ENCODE measurements at places on chromosomes 1 and 21.

- DNase-seq: peak; percentile 3
These were observed 98.3 kb downstream of the PIGK start for GRCh38 chr1:77120950-77121349.

- peak; percentile 77 for DNase-seq
These were observed 992 bp downstream of the TENT5C start for GRCh38 chr1:117606649-117607430.

DNA sequence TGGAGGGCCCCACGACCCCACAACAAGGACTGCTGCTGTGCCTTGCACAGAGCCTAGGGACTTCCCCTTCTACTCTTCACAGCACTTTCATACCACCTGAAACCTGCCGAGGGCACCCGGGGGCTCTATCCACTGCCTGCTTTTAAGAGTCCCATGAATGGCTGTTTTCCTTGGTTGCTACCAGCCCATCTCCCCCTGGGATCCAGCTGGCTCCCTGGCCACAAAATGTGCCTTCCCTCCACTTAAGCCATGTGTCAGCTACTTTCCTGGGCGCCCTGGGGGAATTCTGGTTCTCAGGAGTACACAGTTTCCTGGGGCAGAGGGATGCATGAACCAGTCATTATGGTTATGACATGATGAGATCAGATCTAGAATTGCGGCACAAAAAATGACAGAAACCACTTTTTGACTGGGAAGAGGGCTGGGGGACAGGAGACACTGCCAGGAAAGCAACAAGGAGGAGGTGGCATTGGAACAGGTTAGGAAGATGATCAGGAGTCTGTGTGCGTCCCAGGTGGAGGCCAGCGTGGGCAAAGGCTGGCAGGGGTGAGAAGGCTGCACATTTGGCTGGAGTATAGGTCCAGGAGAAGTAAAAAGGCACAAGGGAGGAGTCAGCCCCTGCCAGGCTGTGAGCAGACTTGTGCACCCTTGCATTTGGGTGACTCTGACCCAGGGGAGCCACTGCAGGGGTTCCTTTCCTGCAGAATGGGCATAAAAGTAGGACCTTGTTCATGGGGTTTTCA, 3.2 kb upstream of the TNFRSF8 start:
- DNase-seq: no peak

DNA sequence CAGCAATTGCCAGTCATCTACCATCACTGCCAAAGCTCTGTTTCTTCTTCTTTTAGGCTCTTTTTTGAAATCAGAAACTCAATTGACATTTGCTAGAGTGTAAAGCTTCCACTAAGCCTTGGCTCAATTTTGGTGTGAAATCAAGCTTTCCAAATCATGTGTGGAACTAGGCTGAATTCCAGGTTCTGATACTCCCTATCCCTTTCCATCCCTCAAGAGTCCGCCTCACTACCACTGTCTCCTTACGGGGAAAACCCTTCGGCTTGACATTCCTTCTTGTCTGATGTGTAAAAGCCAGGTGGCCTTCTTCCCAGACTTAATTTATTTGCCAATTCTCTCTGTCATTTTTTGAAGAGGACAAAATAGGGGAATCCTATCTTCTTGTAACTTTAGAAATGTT, 47.2 kb upstream of the PRMT6 start:
- DNase-seq: no peak

DNA sequence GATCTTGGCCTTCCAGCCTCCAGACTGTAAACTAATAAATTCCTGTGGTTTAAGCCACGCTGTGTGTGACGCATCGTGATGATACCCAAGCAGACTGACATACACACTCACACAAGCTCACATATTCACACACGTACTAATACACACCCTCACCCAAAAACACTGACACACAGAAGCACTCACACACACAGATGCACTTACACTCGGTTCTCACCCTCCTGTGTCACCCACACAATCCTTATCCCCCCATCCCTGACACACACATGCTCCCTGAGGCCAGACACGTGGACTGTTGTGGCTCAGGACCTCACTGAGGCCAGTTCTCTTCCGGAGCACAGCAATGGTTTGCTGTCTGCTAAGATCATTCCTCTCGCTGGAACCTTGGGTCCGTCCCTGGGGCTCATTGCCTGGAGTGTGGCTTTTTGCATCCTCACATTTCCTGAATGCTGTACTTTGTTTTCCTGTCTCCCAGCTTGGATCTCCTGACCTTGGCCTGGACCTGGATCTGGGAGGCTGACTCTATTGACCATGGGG, 76.9 kb upstream of the LYST start:
- DNase-seq: no peak

- peak; percentile 55 for DNase-seq
These were observed 61.1 kb downstream of the TOMM20 start for GRCh38 chr1:235067396-235068157.

DNA sequence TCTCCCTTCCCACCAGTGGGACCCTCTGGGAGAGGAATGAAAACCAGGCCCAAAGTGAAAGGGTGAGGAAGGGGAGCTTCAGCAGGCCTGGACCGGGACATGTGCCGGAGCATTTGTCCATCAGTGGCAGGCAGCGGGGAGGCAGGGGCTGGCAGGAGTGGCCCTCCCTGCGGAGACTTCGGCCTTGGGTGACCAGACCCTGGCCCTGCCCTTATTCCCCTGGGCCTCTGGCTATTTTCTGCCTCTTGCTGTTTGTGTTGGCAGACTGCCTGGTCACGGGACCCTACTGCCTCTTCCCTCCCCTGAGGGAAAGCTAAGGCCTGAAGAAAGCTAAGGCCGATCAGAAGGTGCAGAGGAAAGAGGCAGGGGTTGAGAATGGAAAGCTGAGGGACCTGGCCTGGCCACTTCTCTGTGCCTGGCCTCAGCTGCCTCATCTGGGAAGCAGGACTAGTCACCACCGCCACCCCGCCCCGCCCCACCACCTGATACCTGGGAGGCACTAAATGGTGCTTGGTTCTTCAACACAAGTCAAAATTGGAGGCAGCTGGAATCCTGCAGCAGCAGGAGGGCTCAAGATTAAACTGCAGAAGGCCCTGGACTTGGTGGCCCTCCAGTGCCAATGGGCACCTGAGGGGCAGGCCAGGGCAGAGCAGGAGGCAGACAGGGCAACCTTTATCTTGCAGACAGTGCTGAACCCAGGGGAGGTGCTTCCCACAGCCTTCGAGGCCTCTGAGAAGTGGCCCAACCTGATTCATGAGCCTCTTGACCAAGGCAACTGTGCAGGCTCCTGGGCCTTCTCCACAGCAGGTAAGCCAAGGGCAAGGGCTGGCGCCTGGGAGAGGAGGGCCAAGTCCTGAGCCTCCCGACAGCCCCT, 7.9 kb downstream of the TINAGL1 start:
- DNase-seq: peak; percentile 33

DNA sequence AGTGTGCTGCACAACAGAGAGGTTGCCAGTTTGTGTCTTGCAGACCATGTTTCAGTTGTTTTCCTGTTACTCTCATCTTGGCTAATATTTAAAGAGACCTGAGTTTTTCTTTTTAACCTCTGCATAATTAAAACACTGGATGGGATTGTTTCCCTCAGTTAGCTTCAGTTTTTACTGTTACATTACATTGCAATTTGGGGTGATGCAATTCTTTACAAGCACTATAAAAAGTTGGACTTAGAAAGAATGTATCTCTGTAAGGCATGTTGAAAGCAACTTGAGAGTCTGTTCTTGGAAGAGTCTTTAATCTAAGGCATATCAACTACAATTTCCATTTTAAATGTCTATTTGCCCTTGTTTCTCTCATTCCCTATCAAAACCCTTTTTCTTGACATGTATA, 99.1 kb downstream of the DNM3 start:
- peak; percentile 8 for DNase-seq

DNA sequence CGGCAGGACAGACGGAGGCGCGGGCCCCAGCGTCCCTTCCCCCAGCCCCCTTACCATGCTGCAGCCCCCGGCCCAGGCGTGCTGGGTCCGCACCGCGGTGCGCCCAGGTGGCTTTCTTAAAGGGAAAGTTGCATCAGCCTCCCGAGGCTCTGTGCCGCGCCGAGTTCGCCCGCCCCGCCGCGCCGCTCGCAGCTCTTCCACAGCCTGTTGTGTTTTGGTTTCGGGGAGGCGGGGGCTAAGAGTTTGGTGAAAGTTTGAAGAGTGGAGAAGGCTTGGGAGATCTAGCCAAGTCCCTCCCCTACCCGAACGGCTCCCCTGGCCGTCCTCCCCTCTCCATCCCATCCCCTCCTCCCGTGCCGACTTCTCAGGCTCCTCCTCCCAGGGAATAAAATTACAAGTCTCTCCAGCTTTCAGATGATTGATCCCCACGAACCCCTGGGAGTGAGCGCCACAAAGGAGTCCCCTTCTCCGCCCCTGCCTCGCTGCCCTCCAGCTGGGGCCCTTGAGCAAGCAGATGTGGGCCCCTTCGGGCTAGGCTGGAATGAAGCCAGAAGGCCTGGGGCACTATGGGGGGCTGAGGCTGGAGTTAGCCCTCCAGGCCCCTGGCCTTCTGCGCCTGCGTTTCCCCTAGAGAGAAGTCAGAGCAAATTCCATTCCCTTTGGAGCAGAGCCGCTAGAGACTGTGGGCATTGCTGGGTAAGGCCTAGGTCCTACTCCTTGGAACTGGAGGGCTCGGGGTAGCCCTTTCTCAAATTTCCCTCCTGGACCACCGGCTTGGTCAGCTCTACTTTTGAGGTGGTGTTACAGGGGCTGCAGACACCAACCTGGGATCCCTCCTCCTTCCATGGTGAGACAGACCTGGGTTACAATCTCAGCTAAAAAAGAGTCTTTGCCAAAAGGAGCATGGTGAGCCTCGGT, at the start of gene SLC6A9:
TSS of gene SLC6A9 (minus strand) at position 211 of the 918 bp plus-strand sequence. CDS start 7,185 bp downstream, outside the sequence.
- DNase-seq: peak; percentile 71
